ENCODE measurements at places on chromosomes 11 and 22.
A peak's percentile ranks its signal among the peaks of the same experiment; 100 is the strongest.

DNA sequence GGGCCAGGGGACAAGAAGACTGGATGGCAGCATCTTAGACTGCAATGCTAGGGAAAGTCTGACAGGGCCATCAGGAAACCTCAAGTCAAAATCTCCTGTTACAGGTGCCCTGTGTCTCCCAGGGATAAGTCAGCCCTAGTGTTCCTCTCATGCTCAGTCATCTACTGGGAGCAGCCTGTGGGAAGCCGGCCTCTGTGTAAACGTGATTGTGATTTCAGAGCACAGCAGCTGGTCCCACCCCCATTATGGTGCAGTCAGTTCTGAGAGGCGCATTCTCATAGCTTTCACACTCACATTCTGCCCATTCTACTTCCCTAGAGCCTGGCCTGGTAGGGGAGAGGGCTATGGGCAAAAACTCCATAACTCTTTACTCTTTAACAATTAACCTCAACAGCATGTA is 7.2 kb upstream of the SLN start:
- DNase-seq: no peak

DNA sequence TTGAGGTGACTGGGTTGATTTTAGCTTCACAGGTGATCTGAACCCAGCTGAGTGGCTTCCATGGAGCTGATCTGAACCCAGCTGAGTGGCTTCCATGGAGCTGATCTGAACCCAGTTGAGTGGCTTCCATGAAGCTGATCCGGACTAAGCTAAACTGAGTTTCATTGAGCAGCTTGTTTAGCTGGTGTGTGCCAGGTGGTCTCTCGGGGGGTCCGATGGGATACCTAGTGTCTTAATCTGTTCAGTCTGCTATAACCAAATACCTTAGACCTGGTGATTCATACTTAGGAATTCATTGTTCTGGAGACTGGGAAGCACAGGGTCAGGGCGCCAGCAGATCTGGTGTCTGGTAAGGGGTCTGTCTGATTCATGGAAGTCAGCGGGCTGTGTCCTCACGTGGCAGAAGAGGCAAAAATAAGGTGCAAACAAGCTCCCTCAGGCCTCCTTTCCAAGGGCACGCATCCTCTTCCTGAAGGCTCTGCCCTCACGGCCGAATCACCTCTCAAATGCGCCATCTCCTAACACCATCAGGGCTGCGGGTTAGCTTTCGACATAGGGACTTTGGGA is 52.5 kb upstream of the KCNQ1OT1 start:
- DNase-seq: no peak

DNA sequence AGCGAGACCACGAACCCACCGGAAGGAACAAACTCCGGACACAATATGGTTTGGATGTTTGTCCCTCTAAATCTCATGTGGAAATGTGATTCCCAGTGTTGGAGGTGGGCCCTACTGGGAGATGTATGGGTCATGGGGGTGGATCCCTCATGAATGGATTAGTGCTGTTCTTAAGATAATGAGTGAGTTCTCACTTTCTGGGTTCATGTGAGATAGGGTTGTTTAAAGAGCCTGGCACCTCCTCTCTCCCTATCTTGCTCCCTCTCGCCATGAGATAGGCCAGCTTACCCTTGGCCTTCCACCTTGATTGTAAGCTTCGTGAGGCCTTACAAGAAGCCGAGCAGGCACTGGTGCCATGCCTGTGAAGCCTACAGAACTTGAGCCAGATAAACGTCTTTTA is 184.6 kb downstream of the LRRC4C start:
- DNase-seq: no peak

DNA sequence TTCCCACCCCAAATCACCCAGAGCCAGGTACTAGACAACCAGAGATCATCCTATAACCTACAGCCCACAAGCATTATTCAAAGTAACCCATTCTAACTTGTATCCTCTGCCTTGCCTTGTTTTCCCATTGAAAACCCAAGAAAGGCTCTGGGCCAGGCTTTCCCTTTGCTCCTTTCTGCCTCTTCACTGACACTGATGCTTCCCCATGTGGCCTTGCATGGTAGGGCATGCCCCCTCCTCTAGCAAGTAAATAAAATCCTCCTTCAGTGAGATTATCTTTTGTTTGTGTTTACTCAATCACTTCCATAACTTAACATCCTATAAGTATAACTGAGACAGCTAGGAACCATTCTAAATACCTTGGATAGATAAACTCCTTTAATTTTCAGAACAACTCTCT is 65.6 kb upstream of the FAR1 start:
- DNase-seq: no peak

DNA sequence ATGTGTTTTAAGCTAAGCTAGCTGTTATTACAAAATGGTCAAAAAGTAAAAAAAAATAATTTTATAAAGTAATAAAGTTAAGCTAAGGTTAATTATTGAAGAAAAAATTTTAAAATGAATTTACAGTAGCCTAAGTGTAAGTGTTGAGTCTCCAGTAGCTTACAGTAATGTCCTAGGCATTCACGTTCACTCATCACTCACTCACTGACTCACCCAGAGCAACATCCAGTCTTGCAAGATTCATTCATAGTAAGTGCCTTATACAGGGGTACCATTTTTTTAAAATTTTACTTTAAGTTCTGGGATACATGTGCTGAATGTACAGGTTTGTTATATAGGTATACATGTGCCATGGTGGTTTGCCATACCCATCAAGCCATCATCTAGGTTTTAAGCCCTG is 11.6 kb upstream of the OOSP4B start:
- DNase-seq: no peak

DNA sequence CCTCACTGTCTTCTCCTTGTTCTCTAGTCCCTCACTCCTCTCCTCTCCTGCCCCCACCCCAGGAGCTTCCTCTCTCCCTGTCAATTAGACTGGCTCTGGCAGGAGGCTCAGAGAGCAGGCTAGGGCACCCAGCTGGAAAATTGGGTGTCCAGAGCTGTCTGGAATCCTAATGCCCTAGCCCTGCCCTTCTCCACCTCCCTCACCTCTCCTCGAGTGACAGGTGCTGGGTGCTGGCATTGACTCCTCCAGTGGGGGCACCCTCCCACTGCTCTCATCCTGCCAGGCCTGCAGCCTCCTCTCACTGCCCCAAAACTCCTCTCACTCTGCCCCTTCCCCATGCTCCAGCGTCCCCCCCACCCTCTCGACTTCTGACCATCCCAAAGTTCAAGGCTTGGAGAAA is 68.9 kb downstream of the CYTH4 start:
- no peak for DNase-seq

DNA sequence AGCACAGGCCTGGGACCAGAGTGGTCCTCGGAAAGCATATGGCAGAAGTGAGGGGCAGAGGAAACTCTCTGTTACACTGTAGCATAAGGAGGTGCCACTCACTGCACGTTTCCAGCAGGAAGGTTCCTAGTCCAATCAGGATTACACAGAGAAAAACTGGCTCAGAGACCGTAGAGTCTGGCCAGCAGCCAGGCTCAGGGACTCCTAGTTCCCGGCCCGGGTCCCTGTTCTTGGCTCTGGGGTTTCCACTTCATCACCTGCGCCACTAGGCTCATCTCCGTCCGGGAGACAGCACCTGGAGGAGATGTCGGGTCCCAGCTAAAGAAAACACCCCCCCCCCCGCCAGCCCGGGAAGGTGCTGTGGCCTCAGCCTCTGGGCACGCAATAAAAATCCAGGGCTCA is 1.1 kb downstream of the TTLL12 start:
- no peak for DNase-seq

GRCh38 chr11:100536979-100537378 is 150.1 kb upstream of the ARHGAP42 start:
- no peak for DNase-seq

GRCh38 chr11:61336171-61336935 is 3.3 kb downstream of the TKFC start:
- peak; percentile 90 for DNase-seq

DNA sequence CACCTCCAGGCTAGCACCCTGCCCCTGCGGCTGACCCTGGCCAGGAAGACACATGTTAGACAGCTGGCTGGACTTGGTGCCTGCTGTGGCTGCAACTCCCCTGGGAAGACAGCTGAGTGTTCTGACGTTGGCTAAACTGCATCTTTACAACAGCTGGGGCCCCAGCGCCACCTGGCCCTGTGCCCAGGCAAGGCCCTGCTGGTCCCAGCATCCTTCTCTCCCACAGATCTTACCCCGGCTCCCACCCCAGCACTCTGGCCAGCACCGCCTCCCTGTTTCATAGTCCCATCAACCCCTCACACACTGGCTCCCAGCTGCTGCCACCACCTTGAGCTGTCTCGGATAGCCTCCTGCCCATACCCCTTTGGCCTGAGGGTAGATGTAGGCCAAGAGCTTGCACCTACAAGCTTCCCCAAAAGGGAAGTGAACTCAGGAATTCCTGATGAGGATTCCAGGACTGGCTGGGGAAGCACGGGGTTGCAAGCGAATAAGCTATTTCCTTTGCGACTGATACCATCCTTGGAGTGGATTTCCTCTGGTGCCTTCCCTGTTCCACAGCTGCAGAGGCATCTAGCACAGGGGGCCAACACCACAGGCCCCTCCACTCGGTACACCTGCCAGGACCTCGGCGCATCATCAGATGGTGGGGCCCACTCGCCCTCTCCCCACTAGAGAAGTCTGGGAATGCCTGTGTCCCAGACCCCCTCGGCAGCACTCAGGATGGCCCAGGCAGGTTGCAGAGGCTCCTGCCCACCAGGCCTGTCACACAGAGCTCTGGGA is 28.5 kb downstream of the RSPH14 start:
- DNase-seq: no peak

DNA sequence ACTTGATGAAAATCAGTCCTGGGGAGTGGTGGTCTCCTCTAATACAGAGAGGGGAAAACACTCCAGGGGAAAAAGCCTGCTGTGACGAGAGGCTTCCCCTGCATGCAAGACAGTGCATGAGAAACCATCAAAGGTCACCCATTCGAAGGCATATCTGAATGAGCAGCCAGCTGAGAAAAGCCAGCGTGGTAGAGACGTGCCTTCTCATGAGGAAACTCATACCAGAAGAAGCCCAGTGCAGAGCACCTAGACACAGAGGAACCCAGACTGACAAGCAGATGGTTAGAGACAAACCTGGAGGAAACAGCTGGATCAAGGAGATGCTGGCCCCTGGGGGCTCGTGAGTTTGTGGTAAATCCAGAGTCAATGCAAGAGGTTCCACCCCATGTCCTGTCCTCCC is 534.8 kb downstream of the BRD1 start:
- DNase-seq: no peak

DNA sequence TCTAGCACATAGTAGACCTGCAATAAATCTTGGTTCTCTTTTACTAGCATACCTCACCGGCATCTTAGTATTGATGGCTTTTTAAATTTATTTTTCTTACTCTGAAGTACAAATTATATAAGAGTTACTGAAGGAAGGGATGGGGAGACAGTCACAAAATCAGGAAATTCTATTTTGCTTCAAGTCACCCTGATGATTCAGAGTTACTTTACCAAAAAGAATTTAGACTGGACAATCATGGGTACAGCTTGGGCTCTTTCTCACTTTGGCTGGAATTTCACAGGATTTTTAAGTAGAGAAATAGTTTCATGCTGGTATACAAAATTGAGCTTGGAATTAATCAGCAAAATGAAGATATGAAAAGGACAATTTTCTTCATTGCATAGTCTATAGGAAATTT is 919.2 kb downstream of the METTL15 start:
- DNase-seq: no peak

DNA sequence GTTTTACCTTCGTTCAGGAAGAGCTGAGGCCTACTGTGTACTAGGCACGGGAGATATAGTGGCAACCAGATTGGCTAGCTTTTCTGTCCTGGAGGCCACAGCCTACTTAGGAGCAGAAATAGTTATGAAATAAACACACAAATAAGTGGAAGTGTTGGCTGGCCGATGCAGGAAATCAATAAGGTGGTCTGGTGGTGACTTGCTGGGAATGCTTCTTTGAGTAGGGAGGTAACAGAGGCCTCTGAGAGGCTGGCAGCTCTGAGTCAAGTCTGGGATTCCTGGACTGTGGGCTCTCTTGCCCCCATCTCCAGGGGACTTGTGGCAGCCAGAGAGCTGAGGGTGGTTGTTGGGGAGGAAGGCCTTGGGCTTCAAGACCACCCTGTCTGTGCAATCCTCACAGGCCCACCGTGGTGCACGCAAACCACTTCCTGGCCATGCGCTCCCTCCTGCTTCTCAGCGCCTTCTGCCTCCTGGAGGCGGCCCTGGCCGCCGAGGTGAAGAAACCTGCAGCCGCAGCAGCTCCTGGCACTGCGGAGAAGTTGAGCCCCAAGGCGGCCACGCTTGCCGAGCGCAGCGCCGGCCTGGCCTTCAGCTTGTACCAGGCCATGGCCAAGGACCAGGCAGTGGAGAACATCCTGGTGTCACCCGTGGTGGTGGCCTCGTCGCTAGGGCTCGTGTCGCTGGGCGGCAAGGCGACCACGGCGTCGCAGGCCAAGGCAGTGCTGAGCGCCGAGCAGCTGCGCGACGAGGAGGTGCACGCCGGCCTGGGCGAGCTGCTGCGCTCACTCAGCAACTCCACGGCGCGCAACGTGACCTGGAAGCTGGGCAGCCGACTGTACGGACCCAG is 4.1 kb downstream of the SERPINH1 start:
- no peak for DNase-seq

DNA sequence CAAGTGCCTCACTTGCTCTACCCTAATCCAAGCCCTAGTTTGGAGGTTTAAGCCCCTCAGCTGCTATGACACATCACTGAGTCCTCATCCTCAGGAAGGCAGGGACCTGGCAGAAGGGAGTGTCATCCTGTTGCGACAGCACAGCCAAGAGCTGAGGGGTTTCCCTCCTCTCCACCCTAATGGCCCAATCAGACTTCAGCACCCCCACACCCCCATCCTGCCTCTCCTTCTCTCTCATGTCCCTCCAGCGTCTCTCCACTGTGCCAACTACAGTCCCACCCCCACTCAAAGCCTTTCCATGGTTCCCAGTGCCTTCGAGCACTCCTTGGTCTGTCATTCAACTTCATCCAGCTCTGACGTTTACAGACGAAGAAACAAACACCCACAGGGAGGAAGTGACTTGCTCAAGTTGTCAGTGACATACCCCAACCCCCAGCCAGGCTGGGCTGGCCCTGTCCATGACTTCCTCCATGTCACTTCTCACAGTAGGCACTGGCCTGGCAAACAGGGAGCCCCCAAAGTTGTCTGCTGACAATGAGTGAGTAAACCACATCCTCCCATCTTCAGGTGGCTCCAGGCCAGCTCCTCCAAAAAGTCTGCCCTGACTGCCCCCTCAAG is 15.6 kb downstream of the ARAP1 start:
- DNase-seq: peak; percentile 84

DNA sequence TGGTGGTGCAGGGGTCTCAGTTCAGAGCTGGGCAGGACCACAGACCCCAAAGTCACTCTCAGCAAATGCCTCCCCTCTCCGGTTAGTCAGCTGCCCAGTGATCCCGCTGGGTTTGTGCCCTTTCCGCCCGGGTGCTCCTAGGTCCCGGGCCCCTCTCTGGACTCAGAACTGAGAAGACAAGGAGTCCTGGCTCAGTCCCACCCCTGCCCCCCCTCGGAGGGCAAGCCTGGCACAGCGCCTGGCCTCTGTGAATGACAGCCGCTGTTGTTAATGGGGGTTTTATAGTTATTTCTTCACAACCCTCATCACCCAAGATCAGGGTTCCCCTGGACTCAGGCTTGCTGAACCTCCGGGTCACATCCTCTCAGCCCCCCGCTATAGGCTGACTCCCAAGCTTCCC is 47.6 kb downstream of the ELFN2 start:
- no peak for DNase-seq

Data from activated CD4-positive, alpha-beta T cell treated with anti-CD3 and anti-CD28 coated beads for 36 hours (primary cell).